Frontal cortex (tissue), 4 donors: ENCODE measurements at places on chromosomes 1 and 21. TPM values are rescaled to one million over a fixed set of nuclear protein-coding genes. Genes with fewer than 3 reads are reported as not detected.

GRCh38 chr1:76337542-76338219, 263.1 kb downstream of the ST6GALNAC3 start:
- no peak for DNase-seq

DNA sequence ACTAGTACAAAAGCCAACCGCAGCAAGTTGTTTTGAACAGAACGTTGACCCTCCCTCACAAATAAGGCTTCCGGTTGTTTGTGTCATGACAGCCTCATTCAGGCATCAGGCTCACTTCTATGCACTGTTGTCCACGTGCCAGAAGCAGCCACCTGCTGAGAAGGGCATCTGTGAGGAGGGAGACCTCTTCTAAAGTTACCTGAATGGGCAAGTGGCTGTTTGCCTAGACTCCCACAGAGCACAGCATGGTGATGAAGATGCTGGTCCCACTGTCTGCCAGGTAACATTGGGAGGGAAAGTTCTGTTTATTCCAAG, 176.1 kb downstream of the CLIC6 start:
- DNase-seq = no peak

DNA sequence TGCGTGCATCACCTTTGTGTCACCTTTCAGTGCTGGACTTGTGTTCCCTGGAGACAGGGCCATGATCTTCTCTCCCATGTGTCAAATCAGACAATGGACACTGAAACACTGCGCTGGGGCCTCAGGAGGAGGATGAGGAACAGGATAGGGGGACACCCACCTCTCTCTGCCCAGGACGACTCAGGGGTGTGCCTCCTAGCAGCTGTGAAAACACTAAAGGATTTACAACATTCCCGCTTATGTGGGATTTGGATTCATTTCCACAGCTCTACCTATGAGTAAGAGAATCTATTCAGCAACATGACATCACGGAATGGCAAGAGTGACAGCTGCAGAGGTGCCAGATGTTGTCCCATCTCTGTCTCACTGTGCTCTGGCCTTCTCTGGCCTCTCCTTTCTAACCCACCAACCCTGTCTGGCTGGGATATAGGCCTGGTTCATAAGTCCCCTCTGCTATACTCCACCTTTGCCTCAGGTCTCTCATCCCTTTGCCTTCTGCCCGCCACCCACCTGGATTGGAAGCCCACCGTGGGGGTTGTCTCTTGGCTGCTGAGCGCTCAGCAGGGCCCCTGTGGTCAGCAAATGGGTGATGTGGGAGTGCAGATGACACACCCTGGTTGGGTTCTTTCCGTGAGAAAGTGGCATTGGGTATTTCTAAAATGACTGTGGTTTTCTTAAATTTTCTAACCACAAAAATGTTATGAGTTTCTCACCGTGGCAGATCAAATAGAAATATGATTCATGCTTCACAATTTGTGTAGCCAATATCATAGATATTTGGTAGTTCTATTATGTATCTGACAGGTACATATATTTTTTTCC, 47.1 kb upstream of the TLR5 start:
- DNase-seq = no peak

Gene NFIA
- total RNA-seq = 35.5 TPM

Gene ADGRB2
- total RNA-seq = 42.4 TPM

Gene CD247
- total RNA-seq = 1.2 TPM
